NCI-H2029 treated with DMSO at 0.1 percent for 48 hours (cell line): ENCODE measurements at places on chromosomes 7 and 10.

- DNase-seq = no peak
Measured at GRCh38 chr7:16849296-16850148, 32.3 kb downstream of the AGR3 start.

- DNase-seq = no peak
Measured at GRCh38 chr10:111373696-111374095, 296.9 kb downstream of the ADRA2A start.

DNA sequence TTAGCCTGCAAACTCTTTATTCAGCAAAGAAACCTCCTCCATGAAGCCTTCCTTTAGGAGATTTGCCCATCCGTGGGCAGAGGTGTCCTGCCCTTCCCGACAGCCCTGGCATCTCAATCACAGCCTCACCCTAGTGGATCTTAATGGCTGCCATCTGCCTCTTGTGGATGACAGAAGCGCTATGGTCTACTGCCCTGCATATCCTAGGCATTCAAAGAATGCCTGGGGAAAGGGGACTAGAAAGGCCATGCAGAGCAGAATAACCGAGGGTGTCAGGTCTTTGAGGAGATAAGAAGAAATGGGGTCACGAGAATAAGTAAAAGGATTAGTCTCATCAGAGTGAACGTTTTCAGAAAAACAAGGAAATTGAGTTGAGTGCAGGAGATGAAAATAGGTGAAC is 57.7 kb upstream of the SPOCK2 start:
- no peak for DNase-seq

DNA sequence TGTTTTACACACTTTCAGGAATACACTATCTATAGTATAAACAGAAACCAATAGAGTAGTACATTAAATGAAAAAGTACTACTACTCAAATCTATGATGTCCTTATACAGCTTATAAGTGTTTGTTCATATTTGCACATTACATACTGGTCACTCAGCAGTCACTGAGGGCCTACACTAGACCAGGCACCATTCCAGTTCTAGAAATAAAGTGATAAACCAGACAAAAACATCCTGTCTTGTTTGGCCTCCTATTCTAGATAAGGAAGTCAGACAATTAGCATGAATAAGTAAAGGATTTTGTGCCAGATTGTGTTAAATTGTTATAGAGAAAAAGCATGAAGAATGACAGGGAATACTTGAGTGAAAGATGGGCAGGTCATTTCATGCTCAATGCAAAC is 219.0 kb downstream of the CRPPA start:
- no peak for DNase-seq

GRCh38 chr10:79241990-79242619 is 105.2 kb upstream of the PPIF start:
- no peak for DNase-seq

DNA sequence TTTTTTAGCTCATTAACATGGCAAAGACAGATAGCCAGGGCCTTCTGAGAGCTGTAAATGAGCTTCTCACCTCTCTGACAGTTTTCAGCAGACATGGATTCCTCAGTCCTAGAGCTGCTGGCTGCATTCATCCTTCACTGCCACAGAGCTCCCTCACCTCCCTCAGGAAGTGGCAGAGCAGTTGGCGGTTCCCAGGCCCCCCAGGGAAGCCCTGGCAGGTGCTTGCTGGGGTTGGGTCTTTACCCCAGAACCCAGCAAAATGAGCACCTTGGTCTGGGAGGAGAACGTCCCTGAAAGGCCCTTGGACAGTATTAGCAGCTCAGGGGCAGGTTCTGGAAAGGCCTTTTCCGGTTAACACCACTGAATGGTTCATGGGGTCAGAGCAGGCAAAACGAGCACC is 288.0 kb downstream of the PTPRN2 start:
- DNase-seq = no peak

- no peak for DNase-seq
Measured at GRCh38 chr7:120256344-120257070, 16.5 kb upstream of the KCND2 start.

- DNase-seq = no peak
Measured at GRCh38 chr10:86113044-86113443, 253.6 kb downstream of the GRID1 start.

GRCh38 chr7:40489844-40490602 is 355.2 kb downstream of the SUGCT start:
- DNase-seq = no peak
